Activated naive CD8-positive, alpha-beta T cell treated with anti-CD3 and anti-CD28 coated beads for 36 hours (primary cell): ENCODE measurements at places on chromosomes 11 and 22.

- peaks cover 14% of the 10 kb centered on the region for H3K4me1 ChIP-seq
- no peak overlapping the region for H3K4me3 ChIP-seq
- no peak overlapping the region for H3K27ac ChIP-seq
- H3K27me3 ChIP-seq, result no peaks in the 10 kb centered on the region
- DNase-seq, result no peak
Measured at GRCh38 chr11:2914455-2915195, 14.6 kb downstream of the PHLDA2 start.

GRCh38 chr22:40511604-40512003 lies 124.9 kb downstream of the MRTFA start:
- H3K4me3 ChIP-seq, result no peak overlapping the region
- H3K36me3 ChIP-seq, result no peaks in the 10 kb centered on the region
- no peak for DNase-seq
- H3K4me1 ChIP-seq, result peaks cover 32% of the 10 kb centered on the region
- no peak overlapping the region for H3K27ac ChIP-seq

GRCh38 chr11:23097891-23098290 lies 237.6 kb upstream of the CCDC179 start:
- no peaks in the 10 kb centered on the region for H3K36me3 ChIP-seq
- H3K4me1 ChIP-seq, result no peaks in the 10 kb centered on the region
- no peak overlapping the region for H3K27ac ChIP-seq

DNA sequence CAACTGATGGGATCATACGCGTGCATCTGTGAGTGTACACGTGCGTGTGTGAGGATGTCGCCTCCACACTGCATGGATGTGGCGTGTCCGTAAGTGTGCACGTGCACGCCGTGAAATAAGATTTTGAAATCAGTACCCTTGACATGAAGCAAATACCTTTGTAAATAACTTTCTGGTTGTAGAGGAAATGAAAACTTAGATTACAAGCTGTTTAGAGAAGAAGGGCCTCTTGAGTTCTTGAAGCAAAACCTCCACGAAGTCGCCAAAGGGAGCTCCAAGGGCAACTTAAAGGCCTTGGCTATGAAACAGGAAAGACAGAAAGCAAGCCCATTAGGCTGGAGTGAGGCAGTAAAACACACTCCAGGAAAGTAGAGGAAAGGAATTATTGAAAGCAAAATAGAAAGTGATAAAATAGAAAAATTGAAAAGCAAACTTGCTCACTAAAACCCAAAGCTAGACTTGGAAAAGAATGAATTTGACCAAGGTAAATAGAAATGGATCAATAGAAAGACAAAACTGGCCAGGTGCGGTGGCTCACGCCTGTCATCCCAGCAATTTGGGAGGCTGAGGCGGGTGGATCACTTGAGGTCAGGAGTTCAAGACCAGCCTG lies 29.7 kb upstream of the TOLLIP start:
- no peak overlapping the region for H3K4me3 ChIP-seq
- H3K27me3 ChIP-seq, result peaks cover 9% of the 10 kb centered on the region
- peaks cover 11% of the 10 kb centered on the region for H3K4me1 ChIP-seq
- no peak for DNase-seq
- no peak overlapping the region for H3K27ac ChIP-seq

DNA sequence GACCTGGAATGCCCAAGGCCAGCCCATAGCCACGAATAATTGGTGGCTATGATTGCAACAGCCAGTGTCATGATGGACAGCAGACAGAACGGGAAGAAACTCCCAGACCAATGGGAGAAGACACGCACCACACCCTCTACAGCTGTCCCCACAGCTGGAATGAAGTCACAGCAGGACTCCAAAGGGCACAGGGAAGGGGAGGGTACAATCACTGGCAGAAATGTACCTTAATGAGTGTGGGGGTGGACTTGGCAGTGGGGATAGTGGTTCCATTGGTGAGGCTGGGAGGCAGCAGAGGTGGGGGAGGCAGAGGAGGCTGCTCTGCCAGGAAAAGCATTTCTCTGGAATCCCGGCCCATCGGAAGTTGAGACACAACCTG lies 52.9 kb downstream of the SGSM3 start:
- peaks cover 9% of the 10 kb centered on the region for H3K4me1 ChIP-seq
- no peak for DNase-seq
- no peaks in the 10 kb centered on the region for H3K27me3 ChIP-seq
- peaks cover 15% of the 10 kb centered on the region for H3K36me3 ChIP-seq
- H3K4me3 ChIP-seq, result no peak overlapping the region
- H3K27ac ChIP-seq, result no peak overlapping the region

- peaks cover 94% of the 10 kb centered on the region for H3K36me3 ChIP-seq
- H3K4me3 ChIP-seq, result peak overlapping the region; percentile 62
- peak overlapping the region; percentile 87 for H3K27ac ChIP-seq
Measured at GRCh38 chr11:64772303-64773018, 5.9 kb downstream of the SF1 start.

GRCh38 chr22:32331236-32331917 lies 26.3 kb upstream of the RFPL3 start:
- peaks cover 13% of the 10 kb centered on the region for H3K27me3 ChIP-seq
- H3K36me3 ChIP-seq, result no peaks in the 10 kb centered on the region
- no peaks in the 10 kb centered on the region for H3K4me1 ChIP-seq
- DNase-seq, result no peak
- no peak overlapping the region for H3K27ac ChIP-seq

- H3K36me3 ChIP-seq, result no peaks in the 10 kb centered on the region
- H3K4me3 ChIP-seq, result no peak overlapping the region
- DNase-seq, result no peak
Measured at GRCh38 chr11:2120359-2121100, 18.7 kb downstream of the IGF2 start.

GRCh38 chr11:75132080-75132479 lies 18.8 kb upstream of the SLCO2B1 start:
- peaks cover 26% of the 10 kb centered on the region for H3K27me3 ChIP-seq
- no peaks in the 10 kb centered on the region for H3K36me3 ChIP-seq
- H3K4me1 ChIP-seq, result no peaks in the 10 kb centered on the region
- no peak for DNase-seq
- H3K4me3 ChIP-seq, result no peak overlapping the region

DNA sequence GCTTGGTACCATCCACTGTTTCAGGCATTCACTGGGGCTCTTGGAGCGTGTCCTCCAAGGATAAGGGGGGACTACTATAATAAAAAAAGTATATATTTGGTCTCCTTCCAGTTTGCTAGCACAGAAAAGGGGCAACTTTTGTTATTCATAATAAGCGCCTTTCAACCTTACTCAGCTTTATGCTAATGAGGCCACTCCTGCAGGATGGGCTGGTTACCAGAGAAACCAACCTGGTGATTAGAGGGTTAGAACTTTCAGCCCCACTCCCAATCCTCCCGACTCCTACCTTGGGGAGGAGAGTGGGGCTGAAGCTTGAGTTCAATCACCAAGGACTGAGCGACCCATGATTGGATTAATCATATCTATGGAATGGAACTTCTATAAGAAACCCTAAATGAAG lies 31.8 kb downstream of the PPFIBP2 start:
- no peak overlapping the region for H3K4me3 ChIP-seq
- H3K27me3 ChIP-seq, result no peaks in the 10 kb centered on the region
- no peak overlapping the region for H3K27ac ChIP-seq
- peaks cover 25% of the 10 kb centered on the region for H3K4me1 ChIP-seq
- H3K36me3 ChIP-seq, result no peaks in the 10 kb centered on the region

DNA sequence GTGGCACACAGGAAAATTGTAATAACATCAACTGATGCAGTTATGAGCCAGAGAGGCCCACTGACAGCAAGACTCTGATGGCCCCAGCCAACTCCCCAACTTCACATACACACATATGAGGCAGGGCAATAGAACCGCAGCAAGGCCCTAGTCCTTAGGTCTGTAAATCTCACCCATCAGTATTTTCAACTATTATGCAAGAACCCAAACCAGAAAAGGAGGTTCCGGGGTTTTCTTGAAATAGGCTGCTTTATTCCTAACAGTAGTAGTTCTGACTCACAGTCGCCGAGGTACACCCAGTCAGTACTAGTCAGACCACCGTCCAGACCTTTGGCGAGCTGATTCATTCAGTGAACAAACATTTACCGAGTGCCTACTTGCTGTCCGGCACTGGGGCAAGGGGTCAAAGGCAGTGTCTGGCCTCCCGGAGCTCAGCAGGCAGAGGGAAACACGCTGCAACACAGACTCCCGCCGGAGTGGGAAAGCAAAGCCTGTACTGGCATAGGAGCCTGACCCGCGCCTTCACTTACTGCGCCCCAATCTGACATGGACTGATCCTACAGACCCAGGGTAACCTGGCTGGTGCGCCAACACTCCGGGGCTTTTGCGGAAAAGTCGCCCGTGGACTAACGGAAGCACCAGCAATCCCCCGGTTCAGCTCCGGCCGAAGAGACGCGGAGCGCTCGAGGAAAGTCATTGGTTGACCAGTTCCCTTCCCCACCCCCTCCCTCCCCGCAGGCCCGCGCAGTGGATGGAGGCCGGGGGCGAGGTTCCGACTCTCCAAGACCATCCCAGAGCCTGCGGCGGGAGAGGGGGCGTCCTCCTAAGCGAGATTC lies 1.3 kb downstream of the PLEKHA7 start:
- peaks cover 7% of the 10 kb centered on the region for H3K4me1 ChIP-seq
- H3K27me3 ChIP-seq, result peaks cover 29% of the 10 kb centered on the region
- no peak for DNase-seq

- H3K4me1 ChIP-seq, result peaks cover 20% of the 10 kb centered on the region
- no peaks in the 10 kb centered on the region for H3K36me3 ChIP-seq
- H3K4me3 ChIP-seq, result no peak overlapping the region
- no peaks in the 10 kb centered on the region for H3K27me3 ChIP-seq
- H3K27ac ChIP-seq, result no peak overlapping the region
- peak; percentile 18 for DNase-seq
Measured at GRCh38 chr11:82864268-82864667, 36.0 kb downstream of the PRCP start.

DNA sequence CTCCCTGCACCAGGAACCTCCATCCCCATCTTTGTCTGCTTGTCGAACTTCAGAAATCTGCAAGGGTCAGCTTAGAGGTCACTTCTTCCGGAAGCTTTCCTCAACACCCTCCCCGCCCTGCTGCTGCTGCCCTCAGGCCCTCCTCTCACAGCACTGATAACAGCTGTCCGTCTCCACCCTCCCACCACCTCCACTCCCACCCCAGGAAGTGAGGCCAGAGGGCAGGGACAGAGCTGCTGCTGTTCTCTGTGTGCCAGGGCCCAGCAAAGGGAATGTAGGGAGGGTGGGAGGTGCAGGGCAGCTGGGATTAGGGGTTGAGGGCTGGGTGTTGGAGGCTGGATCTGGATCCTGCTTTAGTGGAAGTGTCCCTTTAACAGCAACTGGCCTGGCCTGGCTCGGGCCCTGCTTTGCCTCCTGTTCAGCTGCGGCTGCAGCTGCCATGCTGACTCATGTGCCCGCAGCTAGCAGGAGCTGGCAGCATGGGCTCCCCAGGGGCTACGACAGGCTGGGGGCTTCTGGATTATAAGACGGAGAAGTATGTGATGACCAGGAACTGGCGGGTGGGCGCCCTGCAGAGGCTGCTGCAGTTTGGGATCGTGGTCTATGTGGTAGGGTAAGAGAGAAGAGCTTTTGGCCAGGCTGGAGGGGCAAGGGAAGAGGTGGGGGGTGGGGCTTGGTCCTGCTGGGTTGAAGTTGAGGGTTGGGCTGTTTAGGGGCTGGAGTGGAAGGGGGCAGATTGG lies at the start of gene P2RX6:
P2RX6 (plus strand) TSS at position 440 of the 740 bp plus-strand sequence; CDS start at position 450, 10 bp downstream.
- no peaks in the 10 kb centered on the region for H3K27me3 ChIP-seq
- no peaks in the 10 kb centered on the region for H3K36me3 ChIP-seq
- peaks cover 15% of the 10 kb centered on the region for H3K4me1 ChIP-seq
- H3K27ac ChIP-seq, result peak within 1 kb of the TSS; percentile 42
- H3K4me3 ChIP-seq, result peak within 1 kb of the TSS; percentile 81

DNA sequence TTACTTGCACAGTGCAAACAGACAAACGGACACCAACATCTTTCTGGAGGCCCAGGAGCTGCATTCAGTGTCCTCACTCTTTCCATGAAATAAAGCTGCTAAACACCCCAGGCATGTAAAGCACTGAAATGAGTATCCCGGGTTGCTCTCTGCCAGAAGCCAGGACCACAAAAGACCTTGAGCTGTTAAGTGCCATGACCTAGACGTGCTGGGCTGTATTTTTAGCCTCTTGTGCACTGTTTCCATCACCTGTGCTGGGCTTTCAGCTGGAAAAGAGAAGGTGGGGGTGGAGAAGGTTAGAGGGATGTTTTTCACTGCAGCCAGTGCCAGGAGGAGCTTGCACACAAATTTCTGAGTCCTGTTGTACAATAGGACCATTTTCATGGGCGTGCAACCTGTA lies 3.4 kb upstream of the KREMEN1 start:
- no peaks in the 10 kb centered on the region for H3K36me3 ChIP-seq
- H3K4me1 ChIP-seq, result peaks cover 30% of the 10 kb centered on the region
- DNase-seq, result no peak
- H3K27me3 ChIP-seq, result peaks cover 53% of the 10 kb centered on the region
- no peak overlapping the region for H3K27ac ChIP-seq

- DNase-seq, result no peak
- no peak overlapping the region for H3K27ac ChIP-seq
- H3K4me3 ChIP-seq, result no peak overlapping the region
- H3K27me3 ChIP-seq, result peaks cover 18% of the 10 kb centered on the region
Measured at GRCh38 chr11:61910187-61911127, 6.9 kb downstream of the RAB3IL1 start.

- no peak for DNase-seq
- H3K4me1 ChIP-seq, result no peaks in the 10 kb centered on the region
- H3K27me3 ChIP-seq, result no peaks in the 10 kb centered on the region
- no peak overlapping the region for H3K27ac ChIP-seq
- no peak overlapping the region for H3K4me3 ChIP-seq
Measured at GRCh38 chr11:72308226-72309073, 64.5 kb upstream of the PHOX2A start.

- no peaks in the 10 kb centered on the region for H3K36me3 ChIP-seq
- DNase-seq, result no peak
Measured at GRCh38 chr11:62498492-62499286, 47.9 kb downstream of the AHNAK start.

DNA sequence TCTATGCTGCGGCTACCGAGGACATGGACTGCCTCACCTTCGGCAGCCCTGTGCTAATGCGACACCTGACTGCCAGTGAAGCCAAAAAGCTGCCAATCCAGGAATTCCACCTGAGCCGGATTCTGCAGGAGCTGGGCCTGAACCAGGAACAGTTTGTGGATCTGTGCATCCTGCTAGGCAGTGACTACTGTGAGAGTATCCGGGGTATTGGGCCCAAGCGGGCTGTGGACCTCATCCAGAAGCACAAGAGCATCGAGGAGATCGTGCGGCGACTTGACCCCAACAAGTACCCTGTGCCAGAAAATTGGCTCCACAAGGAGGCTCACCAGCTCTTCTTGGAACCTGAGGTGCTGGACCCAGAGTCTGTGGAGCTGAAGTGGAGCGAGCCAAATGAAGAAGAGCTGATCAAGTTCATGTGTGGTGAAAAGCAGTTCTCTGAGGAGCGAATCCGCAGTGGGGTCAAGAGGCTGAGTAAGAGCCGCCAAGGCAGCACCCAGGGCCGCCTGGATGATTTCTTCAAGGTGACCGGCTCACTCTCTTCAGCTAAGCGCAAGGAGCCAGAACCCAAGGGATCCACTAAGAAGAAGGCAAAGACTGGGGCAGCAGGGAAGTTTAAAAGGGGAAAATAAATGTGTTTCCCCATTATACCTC lies 3.3 kb downstream of the FEN1 start:
- peaks cover 37% of the 10 kb centered on the region for H3K4me1 ChIP-seq
- H3K36me3 ChIP-seq, result peaks cover 57% of the 10 kb centered on the region
- no peak for DNase-seq
- no peak overlapping the region for H3K4me3 ChIP-seq
